SK-N-DZ (cell line): ENCODE measurements at places on chromosomes 11 and 22.

GRCh38 chr11:86486261-86487030, 111.8 kb downstream of the CCDC81 start:
- DNase-seq: no peak

DNA sequence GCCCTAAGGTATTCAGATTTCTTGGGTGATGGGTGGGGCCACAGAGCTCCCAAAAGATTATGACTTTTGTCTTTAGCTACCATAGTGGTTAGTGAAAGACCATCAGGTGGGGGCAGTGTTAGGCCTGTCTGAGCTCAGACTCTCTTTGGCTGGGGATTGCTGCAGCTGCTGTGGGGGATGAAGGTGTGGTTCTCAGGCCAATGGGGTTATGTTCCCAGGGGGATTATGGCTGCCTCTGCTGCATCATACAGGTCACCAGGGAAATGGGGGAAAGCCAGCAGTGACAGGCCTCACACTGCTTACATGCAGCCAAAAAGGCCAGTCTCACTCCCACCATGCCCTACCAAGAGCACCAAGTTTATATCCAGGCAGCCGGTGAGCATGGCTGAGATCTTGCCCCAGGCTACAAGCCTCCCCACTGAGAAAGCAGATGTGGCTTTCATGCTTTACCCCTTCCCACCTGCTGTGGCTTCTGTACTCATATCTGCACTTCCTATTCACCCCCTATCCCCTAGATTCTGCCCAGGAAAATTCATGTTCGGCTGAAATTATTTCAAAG, 24.8 kb downstream of the CNTF start:
- DNase-seq: no peak

DNA sequence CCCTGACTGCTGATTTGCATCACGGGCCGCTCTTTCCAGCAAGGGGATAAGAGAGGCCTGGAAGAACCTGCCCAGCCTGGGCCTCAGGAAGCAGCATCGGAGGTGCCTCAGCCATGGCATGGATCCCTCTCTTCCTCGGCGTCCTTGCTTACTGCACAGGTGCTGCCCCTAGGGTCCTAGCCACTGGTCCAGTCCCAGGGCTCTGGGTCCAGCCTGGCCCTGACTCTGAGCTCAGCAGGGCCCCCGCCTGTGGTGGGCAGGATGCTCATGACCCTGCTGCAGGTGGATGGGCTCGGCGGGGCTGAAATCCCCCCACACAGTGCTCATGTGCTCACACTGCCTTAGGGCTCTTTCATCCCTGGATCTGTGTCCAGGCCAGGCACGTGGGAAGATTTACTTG, 7.0 kb upstream of the IGLL5 start:
- no peak for DNase-seq

GRCh38 chr11:17861036-17861755, 126.6 kb downstream of the KCNC1 start:
- no peak for DNase-seq

DNA sequence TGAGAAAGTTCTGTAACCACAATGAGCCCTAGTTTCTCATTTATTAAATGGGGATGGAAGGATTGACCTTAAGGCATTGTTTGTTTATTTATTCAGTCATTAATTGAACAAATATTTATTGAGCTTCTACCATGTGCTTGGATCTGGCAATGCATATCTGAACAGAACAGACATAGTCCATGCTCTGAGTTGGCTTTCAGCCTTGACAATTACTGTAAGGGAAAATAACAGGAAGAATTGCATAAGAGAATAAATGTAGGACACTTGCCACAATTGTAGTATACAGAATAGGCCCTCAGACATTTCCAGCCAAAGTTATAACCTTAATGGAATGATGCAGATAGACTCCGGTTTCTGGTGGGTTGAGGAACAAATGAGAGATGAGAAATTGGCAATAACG, 160.5 kb upstream of the TTC12 start:
- DNase-seq: no peak

GRCh38 chr22:19875531-19876313, 21.0 kb upstream of the GNB1L start:
- no peak for DNase-seq

- no peak for DNase-seq
Measured at GRCh38 chr22:33232071-33232470, 173.9 kb upstream of the SYN3 start.

DNA sequence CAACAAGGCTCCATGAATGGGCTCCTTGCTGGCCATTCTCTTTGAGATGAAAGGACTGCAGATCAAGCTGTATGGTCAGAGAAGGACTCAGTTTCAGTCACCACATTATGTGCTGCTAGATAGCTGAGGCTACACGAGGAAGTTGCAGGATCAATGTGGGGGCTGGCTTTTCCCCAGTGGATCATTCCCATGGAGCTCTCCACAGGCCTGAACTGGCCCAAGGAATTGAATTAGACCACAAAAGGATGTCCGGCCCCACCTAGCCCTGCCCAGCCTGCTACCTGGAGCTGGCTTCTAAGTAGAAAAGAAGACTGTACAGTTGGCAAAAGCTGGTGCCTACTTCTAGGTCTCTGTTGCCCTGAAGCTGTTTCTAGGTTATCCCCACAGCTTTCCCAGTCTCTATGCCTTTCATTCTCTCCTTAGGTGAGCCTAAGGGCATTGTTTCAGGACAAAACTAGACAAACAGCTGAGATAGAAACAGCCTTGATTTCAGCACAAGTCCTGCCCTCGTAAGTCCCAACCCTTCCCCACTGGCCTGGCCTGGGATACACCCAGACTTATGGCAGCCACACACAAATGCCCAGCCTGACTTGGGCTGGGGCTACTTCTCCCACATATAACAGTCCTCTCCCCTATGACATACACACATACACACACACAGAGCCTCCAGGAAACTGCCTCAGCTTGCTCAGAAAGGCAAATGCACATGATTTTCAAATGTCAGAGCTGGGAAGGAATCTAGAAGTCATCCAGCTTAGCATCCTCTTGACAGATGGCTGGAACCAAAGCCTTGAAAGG, 129.1 kb upstream of the NCAM1 start:
- no peak for DNase-seq

GRCh38 chr11:95137299-95137698, 47.7 kb downstream of the ENDOD1 start:
- DNase-seq: no peak

GRCh38 chr11:11117730-11118129, 235.3 kb downstream of the CSNK2A3 start:
- no peak for DNase-seq

DNA sequence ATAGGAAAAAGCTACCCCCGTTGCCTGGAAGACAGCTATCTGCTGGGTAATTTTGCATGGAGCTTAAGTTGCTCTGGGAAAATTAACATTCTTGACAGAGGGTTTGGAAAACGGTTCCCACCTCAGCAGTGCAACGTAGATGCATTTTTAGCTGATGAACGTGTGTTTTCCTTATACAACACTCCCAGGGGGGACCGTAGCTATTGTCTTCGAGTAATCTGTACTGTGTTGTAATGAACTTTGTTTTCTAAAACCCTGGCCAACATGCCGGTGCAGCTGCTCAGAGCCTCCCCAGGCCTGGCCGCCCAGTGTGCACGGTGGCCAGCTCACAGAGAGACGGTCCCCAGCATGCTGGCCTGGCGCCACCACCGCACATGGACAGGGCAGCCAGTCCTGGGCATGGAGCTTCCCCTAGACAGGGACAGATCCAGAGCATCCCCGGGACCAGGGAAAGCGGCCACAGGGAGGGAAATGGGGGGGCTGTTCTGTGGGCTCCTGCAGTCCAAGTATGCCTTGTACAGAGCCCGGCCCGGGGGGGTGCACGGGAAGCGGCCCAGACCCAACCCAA, 2.2 kb downstream of the TNNT3 start:
- no peak for DNase-seq

DNA sequence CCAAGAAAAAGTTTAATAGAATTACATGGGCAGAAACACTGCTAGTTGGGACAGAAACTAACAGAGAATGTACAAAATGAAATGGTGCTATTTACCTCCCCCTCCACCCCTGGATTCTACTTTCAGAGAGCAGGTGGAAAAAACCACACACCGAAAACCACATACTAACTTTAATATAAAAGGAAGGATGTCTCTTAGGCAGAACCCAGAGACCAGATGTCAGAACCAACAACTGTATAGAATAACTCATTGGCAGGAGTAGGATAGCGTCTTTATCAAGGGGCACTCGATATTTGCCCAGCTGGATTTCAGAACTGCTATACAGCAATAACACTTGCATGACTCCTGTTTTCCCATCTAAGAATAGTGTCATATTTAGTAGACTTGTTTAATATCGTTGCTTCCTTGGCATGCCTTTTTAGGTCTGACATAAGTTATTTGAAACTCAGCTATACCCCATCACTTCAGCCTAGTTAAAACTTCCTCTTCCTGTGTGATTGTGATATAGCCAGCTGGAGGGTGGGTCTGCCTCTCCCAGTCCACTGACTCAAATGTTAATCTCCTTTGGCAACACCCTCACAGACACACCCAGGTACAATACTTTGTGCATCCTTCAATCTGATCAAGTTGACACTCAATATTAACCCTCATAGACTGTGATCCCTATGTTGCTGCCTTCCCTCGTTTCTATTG, 1.2 kb downstream of the SLC22A25 start:
- DNase-seq: no peak

DNA sequence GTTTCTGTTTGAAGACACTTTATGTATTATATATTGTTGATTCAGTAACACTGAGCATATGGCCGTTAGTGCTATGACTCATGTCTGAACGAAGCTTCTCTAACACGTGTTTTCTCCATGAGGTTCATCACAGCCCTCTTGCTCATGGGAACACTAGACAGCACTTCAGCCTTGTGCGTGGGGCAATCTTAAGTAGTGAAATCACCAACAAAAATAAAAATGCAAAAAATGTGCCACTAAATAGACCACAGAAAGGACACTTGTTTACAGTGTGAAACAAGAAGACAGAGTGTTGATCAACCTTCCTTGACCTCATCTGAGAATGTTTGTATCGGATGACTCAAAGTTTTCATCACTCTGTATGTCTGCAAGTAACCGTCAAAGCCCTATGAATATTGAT, 94.5 kb downstream of the FDX1 start:
- DNase-seq: no peak

- no peak for DNase-seq
Measured at GRCh38 chr11:69327741-69328191, 33.8 kb downstream of the MYEOV start.

DNA sequence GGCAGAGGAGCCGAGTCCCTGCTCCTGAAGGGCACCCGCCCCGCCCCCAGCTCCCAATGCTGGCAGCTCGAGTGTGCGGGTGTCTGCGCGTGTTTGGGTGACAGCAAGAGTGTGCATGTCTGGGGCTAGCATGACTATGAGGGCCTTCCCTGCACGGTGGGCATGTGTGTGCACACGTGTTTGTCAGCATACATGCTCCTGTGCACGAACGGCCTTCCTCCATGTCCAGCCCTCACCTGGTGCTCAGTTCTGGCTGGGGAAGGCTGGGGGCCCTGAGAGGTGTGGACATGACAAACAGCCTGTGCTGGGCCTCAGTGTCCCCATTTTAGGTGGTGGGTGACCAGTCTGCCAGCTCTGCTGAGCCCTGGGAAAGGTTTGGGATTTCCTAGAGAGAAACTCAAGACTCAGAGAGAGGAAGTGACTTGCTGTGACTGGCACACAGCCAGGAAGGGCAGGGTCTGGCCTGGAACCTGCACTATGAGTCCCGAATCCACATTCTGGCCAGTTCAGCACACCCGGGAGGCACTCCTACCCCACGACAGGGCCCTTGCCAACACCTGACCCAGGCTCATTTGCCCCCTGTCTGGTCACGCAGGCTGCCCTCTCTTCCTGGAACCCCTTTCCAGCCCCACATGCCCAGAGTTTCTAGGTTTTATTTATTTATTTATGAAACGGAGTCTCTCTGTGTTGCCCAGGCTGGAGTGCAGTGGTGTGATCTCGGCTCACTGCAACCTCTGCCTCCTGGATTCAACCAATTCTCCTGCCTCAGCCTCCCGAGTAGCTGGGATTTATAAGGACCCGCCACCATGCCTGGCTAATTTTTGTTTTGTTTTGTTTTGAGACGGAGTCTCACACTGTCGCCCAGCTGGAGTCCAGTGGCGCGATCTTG, 3.3 kb upstream of the SHISA8 start:
- DNase-seq: no peak

DNA sequence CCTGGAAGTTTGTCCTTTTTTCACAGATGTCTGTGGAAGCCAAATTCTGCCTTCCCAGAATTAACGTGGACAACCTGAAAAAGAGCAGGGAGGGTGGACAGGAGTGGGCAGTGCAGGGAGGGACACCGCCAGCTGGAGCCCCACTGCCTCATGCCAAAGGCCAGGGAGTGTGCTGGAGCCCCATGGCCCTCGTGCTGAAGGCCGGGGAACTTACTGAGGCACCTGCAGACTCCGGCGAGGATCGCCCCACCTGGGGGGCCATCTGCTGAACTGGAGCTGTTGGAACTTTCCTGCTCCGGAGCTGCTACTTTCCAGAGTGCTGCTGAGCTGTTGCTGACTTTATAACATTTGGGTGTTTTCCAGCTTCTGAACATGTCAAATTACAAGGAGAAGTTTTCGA, 35.2 kb downstream of the MOV10L1 start:
- DNase-seq: no peak

- no peak for DNase-seq
Measured at GRCh38 chr11:70783356-70783755, 385.0 kb downstream of the CTTN start.

DNA sequence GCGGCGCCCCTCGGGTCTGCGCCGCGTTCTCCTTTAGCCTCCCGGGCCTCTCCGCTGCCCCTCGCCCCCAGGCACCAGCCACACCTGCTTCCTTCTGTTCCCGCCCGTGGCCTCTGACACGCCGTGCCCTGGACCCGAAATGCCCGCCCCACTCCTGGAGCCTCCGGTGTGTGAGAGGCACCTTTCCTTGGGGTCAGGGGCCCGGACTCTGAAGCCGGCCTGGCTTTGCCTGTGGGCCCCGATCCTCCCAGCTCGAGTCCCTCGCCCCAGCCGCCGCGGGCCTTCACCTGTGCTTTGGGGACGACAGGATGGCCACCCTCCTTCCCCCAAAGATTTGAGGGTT, 661 bp upstream of the CDPF1 start:
- DNase-seq: no peak

GRCh38 chr11:97033178-97033577, 643.4 kb downstream of the JRKL start:
- no peak for DNase-seq

- DNase-seq: no peak
Measured at GRCh38 chr22:19519041-19519926, 4.9 kb downstream of the CLDN5 start.

DNA sequence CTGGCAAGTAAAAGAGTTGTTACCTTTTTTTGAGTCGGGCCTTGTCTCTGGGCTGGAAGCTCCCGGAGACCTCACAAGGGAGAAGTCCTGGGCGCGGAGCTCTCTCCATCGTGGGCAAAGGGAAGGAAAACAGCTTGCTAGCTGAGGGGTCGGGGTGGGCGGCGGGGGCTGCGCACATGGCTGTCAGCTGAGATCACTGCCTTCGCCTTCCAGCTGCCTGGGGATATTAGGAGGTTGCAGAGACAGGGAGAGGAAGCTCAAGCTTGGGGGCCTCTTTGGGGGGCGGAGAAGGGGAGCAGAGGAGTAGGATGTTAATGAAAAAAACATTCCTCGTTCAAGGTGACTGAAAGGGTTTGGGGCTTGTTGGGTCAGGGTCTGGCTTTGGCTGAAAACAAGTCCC, 49.2 kb upstream of the ALX4 start:
- DNase-seq: no peak
